ENCODE measurements at places on chromosomes 7 and 10.

GRCh38 chr10:649798-650440 lies 39.5 kb downstream of the DIP2C start:
- DNase-seq: no peak

- DNase-seq: no peak
Observed at GRCh38 chr7:141876371-141876770, 35.1 kb upstream of the PRSS37 start.

GRCh38 chr10:104735757-104736391 lies 94.8 kb downstream of the SORCS3 start:
- DNase-seq: no peak

DNA sequence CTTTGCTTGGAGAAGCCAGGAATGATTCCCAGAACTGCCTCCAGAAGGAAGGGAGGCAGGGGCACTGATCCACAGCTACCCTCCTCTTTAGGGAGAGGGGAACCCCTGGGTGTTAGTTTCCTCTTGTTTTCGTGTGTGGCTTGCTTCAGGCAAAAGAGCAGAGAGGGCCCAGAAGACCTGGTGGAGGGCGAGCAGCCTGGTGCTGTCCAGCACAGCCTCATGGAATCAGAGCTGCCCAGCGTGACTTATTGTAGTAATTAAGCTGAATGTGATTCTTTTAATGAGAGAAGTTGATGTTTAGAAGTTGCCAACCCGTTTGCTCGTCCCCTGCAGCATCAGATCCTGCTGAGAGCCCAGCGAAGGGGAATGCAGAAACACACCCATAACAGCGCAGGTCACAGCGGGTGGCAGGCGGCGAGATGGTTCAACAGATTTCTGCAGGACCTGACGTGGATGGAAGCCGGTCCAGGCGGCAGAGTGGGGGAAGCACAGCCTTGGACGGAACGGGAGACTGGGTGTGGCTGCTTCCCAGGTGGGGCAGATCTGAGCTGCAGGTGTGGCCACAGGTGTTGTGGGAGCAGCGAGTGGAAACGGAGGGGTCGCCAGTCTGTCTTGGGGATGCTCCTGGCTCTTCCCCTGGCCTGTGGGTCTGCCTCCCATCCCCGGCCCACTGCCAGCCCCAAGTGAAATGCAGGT lies 53.7 kb upstream of the SHH start:
- DNase-seq: no peak

GRCh38 chr7:151511946-151512345 lies 7.7 kb downstream of the RHEB start:
- DNase-seq: no peak

DNA sequence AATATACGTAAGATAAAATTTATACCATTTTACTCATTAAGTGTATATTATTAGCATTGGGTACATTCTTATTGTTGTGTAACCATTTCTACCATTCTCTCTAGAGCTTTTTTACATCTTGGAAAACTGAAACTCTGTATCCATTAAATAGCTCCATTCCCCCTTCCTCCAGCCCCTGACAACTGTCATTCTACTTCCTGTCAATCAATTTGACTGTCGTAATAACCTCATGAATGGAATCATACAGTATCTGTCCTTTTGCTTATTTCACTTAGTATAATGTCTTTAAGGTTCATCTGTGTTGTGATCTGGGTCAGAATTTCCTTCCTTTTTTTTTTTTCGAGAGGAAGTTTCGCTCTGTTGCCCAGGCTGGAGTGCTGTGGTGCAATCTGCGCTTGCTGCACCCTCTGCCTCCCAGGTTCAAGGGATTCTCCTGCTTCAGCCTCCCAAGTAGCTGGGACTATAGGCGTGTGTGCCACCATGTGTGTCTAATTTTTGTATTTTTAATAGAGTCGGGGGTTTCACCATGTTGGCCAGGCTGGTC lies 15.6 kb downstream of the ZRANB1 start:
- no peak for DNase-seq

- DNase-seq: no peak
Observed at GRCh38 chr7:43869867-43870240, 537 bp upstream of the MRPS24 start.

DNA sequence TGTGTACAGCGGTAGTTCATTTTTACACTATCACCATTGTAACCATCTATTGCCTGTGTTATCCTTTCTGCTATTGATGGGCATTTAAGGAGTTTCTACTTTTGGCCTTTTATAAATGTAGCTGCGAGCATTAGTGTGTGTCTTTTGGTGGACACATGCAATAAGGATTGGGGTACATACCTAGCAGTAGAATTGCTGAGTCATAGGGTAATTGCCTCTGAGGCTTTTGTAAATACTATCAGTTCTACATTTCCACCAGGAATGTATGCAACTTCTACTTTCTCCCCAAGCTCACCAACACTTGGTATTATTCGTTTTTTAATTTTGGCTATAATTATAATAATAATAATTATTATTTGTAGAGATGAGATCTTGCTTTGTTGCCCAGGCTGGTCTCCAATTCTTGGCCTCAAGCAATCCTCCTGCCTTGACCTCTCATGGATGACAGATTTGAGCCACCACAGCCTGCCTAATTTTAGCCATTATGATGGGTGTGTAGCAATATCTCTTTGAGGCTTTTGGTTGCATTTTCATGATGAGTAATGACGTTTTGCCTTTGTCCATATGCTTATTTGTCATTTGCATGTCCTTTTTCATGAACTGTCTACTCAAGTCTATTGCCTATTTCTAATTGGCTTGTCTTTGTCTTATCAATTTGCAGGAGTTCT lies 277.0 kb downstream of the ACTR3B start:
- DNase-seq: no peak

DNA sequence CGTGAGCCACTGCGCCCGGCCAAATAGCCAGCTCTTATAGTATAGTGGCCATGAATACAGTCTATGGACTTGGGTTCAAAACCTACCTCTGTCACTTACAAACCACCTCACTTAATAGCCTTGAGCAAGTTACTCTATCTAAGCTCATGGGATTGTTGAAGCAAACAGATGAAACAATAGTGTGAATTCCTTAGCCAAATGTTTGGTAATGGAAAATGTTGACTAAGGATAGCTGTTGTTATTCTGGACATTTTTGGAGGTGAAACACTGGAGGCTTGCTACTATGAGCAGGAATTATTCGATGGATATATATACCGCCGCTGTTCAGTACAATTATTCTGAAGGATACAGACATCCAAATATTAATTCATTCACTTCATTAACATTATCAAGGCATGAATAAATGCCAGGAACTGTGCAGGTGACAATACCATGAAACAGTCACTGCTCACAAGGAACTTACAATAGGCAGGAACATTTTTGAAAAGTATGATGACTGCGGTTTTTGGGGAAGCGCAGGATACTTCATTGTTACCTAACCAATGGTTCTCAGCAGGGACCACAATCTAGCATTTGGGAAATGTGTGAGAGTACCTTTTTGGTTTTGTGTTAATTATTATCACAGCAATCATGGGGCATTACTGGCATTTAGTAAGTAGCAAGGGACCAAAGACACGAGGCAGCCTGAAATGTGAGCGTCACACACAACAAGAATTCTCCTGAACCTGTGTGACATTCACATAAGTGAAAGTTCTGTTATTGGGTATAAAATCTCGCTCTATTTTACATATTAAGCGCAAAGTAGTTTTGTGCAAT lies 55.7 kb downstream of the CUBN start:
- no peak for DNase-seq
